Hepatocyte (in vitro differentiated cells): ENCODE measurements at places on chromosomes 5 and 9. TPM values are rescaled to one million over a fixed set of nuclear protein-coding genes. Genes with fewer than 3 reads are reported as not detected.

SMU1 gene
- total RNA-seq = 21.8 and 25.1 TPM in 2 replicates

ARSI gene
- total RNA-seq = 18.4 and 27.9 TPM in 2 replicates

BNC2 gene
- 16.5 and 20.7 TPM in 2 replicates for total RNA-seq

PCDHA3 gene
- total RNA-seq = 0.84 and 1.1 TPM in 2 replicates

OMD gene
- 0.17 and 0.28 TPM in 2 replicates for total RNA-seq

TPRN gene
- 27.6 and 34.4 TPM in 2 replicates for total RNA-seq

TMEM174 gene
- total RNA-seq = not detected in 2 replicates

LCP2 gene
- total RNA-seq = 0.60 and 0.80 TPM in 2 replicates

MCTP1 gene
- 5.7 and 8.7 TPM in 2 replicates for total RNA-seq

EQTN gene
- total RNA-seq = 1.1 TPM in 1 of 2 replicates, not detected in the other

DMGDH gene
- 0.16 and 0.87 TPM in 2 replicates for total RNA-seq

TAF11L10 gene
- not detected in 2 replicates for total RNA-seq

CA9 gene
- 0.27 TPM in 1 of 2 replicates, not detected in the other for total RNA-seq

FREM1 gene
- 27.7 and 36.1 TPM in 2 replicates for total RNA-seq

CCL19 gene
- not detected in 2 replicates for total RNA-seq

ENG gene
- total RNA-seq = 3.2 and 6.8 TPM in 2 replicates

CCNO gene
- 0.12 and 0.13 TPM in 2 replicates for total RNA-seq

GABRA6 gene
- total RNA-seq = not detected in 2 replicates

CNTNAP3B gene
- 1.5 and 5.2 TPM in 2 replicates for total RNA-seq

PCDHA13 gene
- 4.1 and 4.3 TPM in 2 replicates for total RNA-seq

NIPBL gene
- 35.0 and 52.6 TPM in 2 replicates for total RNA-seq

HSPB3 gene
- 1.8 and 3.2 TPM in 2 replicates for total RNA-seq

TAF11L5 gene
- total RNA-seq = not detected in 2 replicates

PCDHB14 gene
- 3.9 and 4.3 TPM in 2 replicates for total RNA-seq

UBE2QL1 gene
- total RNA-seq = 0.17 and 0.36 TPM in 2 replicates

ANKRD18B gene
- total RNA-seq = 0.13 and 0.68 TPM in 2 replicates

VLDLR gene
- 20.4 and 22.5 TPM in 2 replicates for total RNA-seq

NOTCH1 gene
- 4.3 and 6.5 TPM in 2 replicates for total RNA-seq

CENPH gene
- total RNA-seq = 6.9 and 10.8 TPM in 2 replicates

COL23A1 gene
- 0.84 and 5.1 TPM in 2 replicates for total RNA-seq

SPATA31E1 gene
- 0.08 TPM in 1 of 2 replicates, not detected in the other for total RNA-seq

SIT1 gene
- total RNA-seq = not detected in 2 replicates

C5orf34 gene
- total RNA-seq = 2.1 and 4.5 TPM in 2 replicates

CCDC192 gene
- total RNA-seq = not detected in 2 replicates

NPR3 gene
- total RNA-seq = 18.9 and 20.0 TPM in 2 replicates

PLEKHG4B gene
- 3.5 and 4.0 TPM in 2 replicates for total RNA-seq

PCDHGA12 gene
- total RNA-seq = 0.70 and 0.96 TPM in 2 replicates

TMEM252 gene
- 0.16 TPM in 1 of 2 replicates, not detected in the other for total RNA-seq

SNCAIP gene
- total RNA-seq = 19.0 and 19.1 TPM in 2 replicates

ADCY2 gene
- 8.4 and 8.5 TPM in 2 replicates for total RNA-seq

ZNF883 gene
- total RNA-seq = 2.8 and 5.7 TPM in 2 replicates

PCSK5 gene
- 67.5 and 71.7 TPM in 2 replicates for total RNA-seq

GNA14 gene
- total RNA-seq = 1.5 and 3.1 TPM in 2 replicates
